ENCODE measurements at places on chromosomes 13 and 19.
A peak's percentile ranks its signal among the peaks of the same experiment; 100 is the strongest.

DNA sequence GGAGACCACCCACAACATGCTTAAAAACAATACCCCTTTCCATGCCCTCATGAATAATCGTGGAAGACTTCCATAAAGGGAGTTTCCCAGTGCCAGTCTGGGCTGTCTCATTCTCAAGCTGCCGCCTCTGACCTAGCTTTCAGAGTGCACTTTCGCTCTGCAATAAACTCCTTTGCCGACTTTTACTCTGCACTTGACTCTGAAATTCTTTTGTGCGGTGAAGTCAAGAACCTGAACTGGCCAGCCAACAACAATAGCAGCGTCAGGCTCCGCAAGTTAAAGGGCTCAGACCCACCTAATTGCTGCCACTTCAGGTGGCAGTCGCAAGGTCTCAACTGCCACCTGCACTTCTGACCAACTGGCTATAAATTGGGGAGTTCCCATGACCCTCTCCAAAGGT lies 10.3 kb upstream of the LEUTX start:
- DNase-seq, result no peak

DNA sequence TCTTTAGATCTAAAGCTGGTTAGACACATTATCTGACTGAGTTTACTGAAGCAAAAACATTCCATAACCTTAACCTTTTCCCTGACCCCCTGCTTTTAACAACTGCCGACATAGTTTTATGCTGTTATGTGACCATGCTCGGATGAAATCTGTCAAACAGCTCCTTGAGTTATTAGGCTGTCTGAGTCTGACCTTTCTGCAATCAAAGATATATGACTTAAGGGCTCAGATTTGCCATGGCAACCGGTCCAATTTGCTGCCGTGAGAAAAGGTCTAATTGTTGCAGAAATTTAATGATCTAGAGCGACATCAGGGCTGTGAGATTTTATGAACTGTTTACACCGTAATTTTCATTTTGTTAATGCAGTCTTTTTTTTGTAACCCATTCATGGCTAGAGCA lies 61.8 kb downstream of the URI1 start:
- no peak for DNase-seq

- DNase-seq, result no peak
Measured at GRCh38 chr13:91278888-91279287, 68.6 kb upstream of the MIR17HG start.

- no peak for DNase-seq
Measured at GRCh38 chr19:49848938-49849337, 2.0 kb upstream of the PTOV1 start.

DNA sequence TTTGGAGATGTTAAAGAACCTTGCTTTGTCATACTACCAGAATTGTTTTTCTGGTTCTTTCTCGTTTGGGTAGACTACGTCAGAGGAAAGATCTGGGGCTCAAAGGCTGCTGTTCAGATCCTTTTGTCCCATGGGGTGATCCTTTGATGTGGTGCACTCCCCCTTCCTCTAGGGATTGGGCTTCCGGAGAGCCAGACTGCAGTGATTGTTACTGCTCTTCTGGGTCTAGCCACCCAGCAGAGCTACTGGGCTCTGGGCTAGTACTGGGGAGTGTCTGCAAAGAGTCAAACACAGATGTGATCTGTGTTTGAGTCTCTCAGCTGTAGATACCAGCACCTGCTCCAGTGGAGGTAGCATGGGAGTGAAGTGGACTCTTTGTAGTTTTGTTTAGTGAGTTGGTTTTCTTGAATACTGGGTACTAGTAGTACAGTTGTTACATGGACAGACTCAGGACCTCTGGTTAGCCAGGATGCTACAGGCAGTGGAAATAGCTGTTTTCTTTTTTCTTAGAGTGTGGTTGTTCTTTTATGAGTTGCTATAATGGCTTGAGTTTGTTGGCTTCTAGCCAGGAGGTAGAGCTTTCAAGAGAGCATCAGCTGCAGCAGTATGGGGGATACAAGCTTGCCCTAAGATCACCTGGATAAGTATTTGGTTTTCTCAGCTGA lies 34.4 kb downstream of the DNAJC15 start:
- DNase-seq, result no peak

DNA sequence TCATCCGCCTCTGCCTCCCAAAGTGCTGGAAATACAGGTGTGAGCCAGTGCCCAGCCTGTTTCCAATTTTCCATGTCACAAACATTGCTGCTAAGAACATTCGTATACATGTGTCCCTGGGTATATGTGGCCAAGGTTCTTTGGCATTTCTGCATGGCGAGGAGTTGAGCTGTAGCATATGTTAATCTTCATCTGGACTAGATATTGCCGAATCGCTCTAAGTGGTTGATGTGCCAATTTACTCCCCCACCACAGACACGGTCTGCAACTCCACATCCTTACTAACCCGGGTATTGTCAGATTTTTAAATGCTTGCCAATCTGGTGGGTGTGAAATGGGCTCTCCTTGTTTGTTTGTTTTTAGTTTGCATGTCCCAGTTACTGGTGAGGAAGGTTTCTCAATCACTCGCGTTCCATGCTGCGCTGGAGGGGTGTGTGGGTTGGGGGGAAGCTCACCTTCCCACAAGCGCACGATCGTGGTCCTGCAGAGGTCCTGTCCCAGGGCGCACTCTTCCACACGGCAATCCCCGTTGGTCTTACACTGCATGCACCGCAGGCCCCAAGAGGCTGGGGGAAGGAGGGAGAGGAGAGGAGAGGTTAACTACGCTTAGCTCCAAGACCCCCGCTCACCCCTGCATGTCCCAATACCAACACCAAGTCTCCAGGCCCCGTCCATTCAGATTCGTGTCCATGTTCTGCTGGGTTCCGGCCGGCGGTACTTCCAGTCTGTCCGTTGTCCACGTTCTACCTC lies 2.7 kb downstream of the PLAUR start:
- DNase-seq, result no peak

- peak; percentile 72 for DNase-seq
Measured at GRCh38 chr19:4369888-4370260, 26.5 kb downstream of the MPND start.

GRCh38 chr13:40152145-40152544 lies 496.7 kb downstream of the COG6 start:
- DNase-seq, result no peak

DNA sequence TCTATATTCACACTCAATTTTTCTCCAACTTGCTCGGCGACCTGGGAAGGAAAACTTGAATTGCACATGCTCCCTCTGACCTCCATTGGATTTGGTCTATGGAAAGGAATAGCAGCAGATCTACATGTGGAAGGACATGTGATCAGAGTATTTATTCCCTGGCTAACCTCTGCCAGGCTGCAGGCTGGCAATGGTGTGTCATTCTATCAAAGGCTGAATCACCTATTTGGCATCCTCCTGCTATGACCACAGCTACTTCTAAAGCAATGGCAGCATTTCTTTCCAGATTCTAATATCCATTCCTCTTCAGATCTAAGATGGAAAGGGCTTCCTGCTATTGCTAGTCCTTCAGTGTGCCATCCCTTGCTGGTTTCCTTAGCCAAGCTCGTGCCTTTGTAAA lies 144.3 kb upstream of the FREM2 start:
- DNase-seq, result no peak

DNA sequence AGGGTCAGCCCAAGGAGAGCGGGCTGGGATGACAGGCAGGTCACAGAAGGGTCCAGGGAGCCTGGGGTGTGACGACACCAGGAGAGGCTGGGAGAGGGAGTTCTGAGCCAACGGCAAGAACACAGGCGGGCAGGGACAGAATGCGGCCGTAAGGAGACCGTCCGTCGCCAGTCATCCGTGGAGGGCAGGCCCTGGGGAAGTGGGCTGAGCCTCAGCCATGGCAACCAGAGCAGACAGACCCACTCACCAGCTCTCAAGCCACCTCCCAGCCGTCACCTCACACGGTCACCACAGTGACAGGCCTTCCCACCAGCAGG lies 3.7 kb upstream of the TMEM86B start:
- DNase-seq, result no peak

- no peak for DNase-seq
Measured at GRCh38 chr19:11479090-11479897, 1.6 kb downstream of the ELAVL3 start.

DNA sequence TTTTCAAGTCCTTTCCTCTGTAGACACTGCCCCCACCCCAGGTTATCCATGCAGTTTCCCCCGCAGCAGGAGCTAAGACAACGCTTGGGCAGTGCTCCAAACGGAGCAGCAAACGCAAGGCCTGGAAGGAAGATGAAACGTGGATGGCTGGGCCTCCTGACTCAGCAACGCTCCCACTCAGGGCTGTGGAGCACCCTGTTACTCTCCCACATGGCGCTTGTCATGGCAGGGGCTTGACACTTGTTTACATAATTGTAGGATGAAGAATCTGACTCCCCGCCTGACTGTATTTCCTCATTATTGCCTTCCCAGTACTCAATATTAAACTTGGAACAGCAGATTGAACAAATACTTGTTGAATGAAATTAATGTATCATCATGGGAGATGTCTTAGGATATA lies 799 bp upstream of the C1QTNF9B start:
- no peak for DNase-seq

DNA sequence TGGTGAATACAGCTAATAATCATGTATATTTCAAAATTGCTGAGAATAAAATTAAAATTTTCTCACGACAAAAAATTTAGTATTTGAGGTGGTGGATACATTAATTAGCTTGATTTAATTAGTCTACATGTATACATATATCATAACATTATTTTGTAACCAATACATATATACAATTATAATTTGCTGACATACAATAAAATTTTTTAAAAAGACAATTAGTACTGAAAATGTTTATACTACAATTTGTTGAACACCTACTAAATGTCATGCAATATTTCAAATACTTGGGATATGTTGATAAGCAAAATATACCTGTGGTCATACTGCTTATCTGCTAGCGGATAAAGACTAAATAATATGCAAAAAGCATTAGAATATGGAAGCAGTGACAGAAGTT lies 586.5 kb downstream of the SLITRK6 start:
- no peak for DNase-seq

DNA sequence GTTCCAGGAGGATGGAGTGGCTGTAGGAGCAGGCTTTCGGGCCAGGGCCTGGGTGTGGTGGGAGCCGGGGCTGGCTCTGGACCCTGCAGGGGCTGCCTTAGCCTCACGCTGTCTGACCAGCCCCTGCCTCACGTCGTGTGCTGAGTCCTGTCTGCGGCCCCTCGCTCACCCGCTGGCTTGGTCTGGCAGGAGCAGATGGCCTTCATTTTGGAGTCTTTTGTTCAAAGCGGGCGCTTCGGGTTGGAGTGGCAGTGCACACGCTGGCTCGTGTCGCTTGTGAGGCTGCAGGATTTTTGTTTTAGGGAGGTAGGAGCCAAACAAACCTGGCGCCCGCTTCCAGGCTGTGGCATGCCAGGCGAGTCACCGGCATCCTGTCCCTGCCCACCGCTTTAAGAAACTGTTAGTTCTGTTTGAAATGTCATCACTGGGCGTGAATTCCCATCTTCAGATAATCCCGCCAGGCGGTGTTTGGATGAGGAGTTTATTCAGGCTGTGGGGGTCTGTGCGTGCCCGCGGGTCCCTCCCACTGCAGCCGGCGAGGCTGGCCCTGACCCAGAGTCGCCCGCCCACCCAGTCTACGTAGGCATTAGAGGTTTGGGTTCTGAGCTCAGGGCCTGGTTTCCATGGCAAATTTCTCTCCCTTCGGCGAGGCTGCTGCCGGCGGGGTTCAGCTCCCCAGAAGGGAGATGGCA lies 89.8 kb downstream of the KDM4B start:
- DNase-seq, result no peak

- no peak for DNase-seq
Measured at GRCh38 chr13:104854007-104854406, 1681.5 kb downstream of the EFNB2 start.

DNA sequence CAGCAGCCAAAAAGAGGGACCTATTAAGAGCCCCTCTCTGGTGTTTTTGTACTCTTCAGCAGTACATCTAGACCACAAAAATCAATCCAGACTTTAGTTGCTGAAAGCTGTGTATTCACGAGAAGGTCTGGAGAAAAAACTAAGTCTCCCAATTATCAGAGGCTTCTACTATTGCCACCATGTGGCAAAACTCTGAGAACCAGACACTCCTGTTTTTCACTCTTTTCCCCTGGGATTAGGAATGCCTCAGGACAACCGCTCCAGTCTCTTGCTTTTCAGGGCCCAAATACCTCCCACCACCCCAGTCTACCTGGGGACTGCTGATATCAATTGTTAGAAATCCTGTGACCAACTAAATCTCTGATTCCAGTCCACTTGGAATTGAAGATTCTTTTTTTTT lies 30.1 kb upstream of the OBI1 start:
- DNase-seq, result no peak

DNA sequence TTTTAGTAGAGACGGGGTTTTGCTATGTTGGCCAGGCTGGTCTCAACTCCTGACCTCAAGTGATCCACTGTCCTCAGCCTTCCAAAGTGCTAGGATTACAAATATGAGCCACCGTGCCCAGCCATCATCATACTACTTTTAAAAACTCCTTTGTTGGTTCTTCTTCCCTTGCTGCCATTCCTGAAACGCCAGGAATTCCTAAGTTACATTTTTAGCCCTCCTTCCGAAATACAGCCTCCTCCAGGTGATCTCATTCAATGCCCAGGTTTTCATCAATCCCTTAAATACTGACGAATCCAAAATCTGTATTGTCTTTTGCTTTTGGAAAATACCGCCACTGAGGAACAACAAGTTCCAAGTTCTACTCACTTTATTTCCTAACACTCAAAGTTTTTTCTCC lies 25.3 kb upstream of the EBPL start:
- no peak for DNase-seq

DNA sequence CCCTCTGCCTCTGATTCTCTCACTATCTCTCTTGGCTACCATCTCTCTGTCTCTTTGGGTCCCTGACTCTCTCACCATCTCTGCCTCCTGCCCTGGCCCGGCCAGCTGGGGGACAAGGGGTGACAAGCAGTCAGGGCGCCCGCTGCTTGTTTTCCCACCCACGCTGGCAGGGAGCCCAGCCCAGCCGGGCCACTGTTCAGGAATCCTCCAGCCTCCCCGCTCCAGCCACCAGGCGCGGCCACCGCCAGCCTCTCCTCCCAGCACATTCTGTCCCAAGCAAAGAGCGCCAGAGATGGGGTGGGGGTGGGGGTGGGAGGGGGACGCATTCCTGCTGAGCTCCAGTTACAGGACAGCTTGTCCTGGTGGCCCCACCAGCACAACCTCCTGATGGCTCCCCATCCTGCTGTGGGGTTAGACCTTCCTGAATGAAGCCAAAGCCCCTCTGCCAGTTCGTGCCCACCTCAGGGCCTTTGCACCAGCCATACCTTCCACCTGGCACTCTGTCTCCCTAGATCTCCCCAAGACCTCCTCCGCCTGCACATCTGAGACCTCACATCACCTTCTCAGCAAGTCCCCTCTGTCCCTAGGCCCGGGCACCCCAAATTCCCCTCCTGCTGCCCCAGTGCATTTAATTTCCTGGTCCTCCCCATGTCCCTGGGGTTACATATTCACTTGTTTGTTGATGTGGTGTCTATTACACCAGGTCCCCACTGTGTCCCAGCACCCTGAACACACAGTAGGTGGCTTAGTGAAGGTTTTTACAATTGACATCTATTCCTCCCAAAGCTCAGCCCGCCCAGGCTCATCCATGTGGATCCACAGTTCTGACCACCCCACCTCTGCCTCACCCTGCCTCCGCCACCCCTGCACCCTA lies 12.5 kb downstream of the ARRDC2 start:
- DNase-seq, result no peak

GRCh38 chr19:1355568-1356507 lies 27.9 kb upstream of the NDUFS7 start:
- DNase-seq, result no peak

GRCh38 chr13:112014857-112015256 lies 52.1 kb upstream of the SOX1 start:
- DNase-seq, result no peak

GRCh38 chr19:49849433-49850220 lies 1.3 kb upstream of the PTOV1 start:
- no peak for DNase-seq

Data from stimulated activated CD4-positive, alpha-beta T cell treated with anti-CD3 and anti-CD28 coated beads, Interleukin-12 subunit alpha, Interleukin-12 subunit beta, amount 100 ng/mL, for 24 hours (primary cell).